ENCODE measurements at places on chromosomes 7 and 10.

GRCh38 chr10:78549140-78549935 lies 515.7 kb downstream of the RPS24 start:
- no peak for DNase-seq

DNA sequence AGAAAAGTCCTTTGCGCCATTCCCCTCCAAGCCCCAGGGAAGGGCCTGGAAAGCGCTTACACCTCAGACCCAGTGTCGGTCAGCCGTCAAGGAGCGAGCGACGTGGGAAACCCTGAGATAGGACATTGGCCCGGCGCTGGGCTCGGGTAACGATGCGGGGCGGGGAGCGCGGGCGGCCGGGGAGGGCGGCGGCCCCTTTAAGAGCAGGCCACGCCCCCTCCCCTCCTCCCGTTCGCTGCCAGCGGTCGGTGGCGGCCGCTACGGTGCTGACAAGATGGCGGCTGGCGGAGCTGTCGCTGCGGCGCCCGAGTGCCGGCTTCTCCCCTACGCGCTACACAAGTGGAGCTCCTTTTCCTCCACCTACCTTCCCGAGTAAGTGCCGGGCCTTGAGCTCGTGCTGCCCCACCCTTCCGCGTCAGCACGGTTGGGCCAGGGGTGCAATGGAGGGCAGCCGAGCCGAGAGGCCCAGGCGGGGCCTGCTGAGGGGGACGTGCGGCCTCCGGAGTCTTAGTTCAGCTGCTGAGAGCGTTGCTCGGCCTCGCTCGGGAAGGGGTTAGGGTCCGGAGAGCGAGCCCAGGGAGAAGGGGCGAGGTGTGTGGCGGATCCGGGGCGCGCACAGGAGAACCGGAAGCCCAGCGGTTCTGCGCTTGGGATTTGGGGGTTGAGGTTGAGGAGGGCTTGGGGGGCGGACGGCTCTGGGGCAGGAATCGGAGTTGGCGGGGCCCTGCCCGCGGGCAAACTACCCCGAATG lies at the start of gene MKLN1:
Gene MKLN1, plus strand, starts transcription at position 251 of the 751 bp plus-strand sequence. Its CDS starts 24 bp downstream, at position 275.
- DNase-seq: peak; percentile 88

- no peak for DNase-seq
Observed at GRCh38 chr10:11292576-11293302, 275.1 kb downstream of the CELF2 start.

DNA sequence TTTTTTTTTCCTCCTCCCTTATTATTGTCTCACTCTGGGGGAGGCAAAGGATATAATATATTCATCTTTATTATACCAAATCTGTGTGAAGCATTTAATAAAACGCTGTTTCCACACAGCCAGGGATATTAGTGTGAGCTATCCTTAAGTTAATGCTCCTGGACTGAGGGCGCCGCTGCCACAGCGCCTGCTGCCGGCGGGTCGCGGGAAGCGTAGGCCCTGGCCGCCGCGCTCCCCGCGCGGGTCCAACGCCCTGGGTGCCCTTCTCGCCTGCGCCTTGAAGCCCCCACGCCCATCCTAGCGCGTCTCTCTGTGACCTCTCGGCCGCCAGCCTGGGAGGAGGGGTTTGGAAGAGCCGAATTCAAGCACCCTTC lies 9.5 kb upstream of the LBX1 start:
- no peak for DNase-seq

DNA sequence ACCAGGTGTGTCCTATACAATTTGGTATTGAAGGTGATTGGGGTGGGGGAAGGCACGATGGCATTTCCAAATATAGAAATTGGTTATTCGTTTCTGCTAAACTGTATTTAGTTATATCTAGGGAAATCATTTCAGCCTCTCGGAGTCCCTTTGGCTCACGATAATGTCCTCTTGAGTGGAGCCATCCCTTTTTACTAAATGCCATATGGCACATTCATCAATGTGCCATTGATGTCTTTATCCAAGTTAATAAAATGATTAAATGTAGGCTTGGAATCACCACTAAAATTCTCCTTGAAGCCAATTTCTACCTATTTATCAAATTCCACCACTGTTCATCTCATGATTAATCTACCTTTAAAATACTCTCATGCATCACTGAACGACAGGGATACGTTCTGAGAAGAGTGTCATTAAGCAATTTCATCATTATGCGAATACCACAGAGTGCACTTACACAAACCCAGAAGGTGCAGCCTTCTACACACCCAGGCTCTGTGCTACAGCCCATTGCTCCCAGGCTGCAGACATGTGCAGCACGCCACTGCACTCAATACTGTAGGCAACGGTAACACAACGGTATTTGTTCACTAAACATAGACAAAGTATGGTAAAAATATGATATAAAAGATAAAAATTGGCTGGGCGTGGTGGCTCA lies 219.2 kb upstream of the C7orf33 start:
- DNase-seq: no peak

DNA sequence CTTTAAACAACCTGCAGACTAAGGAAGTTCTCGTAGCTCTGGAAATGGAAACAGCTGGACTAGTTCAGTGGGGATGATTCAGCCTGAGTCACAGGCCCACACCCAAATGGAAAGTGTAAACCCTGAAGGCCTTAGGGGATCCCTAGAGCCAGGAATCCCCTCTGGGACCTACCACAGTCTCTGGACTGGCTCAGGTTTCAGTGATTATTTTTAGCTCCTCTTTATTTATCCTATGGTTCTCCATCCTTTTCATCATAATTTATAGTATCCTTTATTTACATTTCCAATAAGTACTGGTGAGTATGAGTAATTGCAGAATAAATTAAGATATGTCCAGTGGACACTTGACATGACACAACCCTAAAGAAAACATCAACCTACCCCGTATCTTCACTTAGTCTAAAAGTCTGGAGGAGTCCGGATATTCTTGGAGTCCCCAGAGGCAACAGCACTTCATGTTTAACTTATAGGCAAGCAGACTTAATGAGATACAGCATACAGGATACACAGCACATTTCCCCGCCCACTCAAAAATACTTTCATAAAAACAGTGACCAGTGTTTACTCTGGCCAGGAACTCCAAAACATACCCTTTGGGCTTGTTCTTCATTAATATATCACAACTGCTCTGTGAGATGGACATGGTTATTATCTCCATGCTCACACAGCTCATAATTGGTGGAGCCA lies 28.4 kb upstream of the SEMA3E start:
- no peak for DNase-seq

DNA sequence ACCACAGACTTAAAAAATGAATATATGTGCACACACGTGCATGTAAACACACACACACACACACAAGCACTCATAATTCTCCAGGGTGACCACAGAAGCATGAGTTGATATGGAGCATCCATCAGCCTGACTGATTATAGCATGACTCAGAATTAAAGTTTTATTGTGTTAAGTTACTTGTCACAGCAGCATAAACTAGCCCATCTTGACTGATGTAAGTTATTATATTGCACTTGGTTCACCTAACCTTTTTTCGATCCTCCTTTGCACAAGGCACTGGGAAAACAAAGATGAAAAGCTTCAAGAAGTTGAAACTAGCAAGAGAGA lies 18.8 kb upstream of the SLC35G1 start:
- no peak for DNase-seq
